ENCODE measurements at places on chromosomes 3 and 15.

GRCh38 chr3:9430733-9431132, 33.3 kb downstream of the SETD5 start:
- DNase-seq, result no peak

GRCh38 chr3:89306540-89306939, 199.1 kb downstream of the EPHA3 start:
- no peak for DNase-seq

GRCh38 chr3:39250116-39250747, 29.6 kb downstream of the CX3CR1 start:
- no peak for DNase-seq

DNA sequence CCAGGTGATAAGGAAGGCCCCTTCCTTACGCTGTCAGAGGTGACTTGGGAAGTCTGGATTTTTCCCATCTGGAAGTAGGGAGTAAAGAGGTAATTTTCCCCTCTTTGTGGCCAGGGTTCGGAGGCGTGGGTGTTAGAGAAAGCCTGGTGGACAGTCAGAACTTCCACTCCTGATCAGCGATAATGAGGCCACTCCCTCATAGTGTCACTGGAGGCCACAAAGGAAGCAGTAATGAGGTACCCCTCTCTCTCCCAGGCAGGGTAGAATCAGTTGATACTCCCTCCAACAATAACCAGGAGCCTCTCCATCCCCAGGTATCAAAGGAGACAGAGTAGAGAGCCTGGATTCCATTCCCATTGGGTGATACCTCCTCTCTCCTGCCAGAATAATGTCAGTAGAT, 30.0 kb downstream of the AP4E1 start:
- no peak for DNase-seq

DNA sequence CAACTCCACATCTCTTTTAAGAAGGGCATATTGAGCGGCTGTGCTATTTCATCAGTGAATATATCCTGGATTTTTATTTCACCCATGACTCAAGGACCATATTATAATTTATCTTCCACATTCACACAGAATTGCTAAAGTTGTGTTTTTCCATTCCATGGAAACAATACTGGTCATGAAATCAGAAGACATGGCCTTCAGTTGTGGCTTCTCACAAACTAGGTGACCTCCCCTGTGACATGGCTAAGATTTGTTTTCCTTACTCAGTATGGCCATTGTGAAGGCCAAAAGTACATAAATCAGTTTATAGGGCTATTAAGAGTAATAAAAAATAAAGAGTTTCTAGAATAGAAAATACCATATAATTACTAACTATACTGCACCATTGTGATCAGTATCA, 415.6 kb downstream of the OXSM start:
- DNase-seq, result no peak

DNA sequence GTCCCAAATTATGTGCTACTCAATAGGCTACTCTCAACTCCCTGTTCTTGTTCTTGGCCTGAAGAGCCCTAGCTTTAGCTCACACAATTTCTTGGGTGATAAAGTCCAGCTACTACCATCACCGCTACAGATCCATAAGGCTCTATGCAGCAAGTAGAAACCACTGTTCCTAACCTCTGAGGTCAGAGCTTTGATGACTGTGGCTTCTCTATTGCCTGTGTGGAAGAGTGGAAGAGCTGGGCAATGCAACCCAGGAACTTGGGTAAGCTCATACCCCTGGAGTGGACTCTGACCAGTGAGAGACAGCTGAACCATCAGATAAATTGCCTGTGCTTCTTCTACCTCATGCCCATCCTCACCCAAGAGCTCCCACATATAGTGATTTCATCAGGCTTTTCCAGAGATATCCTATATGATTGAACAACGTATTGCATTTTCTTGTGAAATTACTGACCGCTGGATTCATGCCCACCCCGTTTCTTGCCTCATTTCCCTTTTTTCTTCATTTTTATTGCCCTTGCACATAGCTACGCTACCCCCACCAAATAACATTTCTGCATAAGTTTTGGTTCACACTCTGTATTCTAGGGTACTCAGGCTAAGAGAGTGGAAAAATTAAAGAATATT, 172.3 kb upstream of the MBNL1 start:
- no peak for DNase-seq

DNA sequence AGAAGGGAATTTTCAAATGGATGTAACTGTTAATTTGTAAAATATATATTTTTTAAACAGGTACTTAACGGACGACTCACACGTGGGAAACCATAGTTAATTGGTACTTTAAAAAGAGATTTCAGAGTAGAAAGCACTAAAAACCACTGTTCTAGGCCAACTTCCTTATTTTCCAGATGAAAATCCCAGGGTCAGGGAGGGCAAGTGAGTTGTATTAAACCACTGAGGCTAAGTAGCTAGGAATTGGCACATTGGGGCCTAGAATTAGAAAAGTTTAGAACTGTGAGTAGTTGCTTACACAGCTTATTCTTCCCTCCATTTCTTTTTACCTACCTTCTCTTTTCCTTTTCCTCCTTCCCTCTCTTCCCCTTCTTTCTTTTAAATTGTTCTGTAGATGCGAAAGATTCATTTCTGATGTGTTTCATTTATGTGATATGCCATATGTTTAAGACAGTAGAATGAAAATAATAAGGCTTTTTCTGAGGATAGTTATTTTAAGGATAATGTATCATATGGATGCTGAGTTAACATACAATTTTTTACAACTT, 4.1 kb upstream of the UTS2B start:
- no peak for DNase-seq

DNA sequence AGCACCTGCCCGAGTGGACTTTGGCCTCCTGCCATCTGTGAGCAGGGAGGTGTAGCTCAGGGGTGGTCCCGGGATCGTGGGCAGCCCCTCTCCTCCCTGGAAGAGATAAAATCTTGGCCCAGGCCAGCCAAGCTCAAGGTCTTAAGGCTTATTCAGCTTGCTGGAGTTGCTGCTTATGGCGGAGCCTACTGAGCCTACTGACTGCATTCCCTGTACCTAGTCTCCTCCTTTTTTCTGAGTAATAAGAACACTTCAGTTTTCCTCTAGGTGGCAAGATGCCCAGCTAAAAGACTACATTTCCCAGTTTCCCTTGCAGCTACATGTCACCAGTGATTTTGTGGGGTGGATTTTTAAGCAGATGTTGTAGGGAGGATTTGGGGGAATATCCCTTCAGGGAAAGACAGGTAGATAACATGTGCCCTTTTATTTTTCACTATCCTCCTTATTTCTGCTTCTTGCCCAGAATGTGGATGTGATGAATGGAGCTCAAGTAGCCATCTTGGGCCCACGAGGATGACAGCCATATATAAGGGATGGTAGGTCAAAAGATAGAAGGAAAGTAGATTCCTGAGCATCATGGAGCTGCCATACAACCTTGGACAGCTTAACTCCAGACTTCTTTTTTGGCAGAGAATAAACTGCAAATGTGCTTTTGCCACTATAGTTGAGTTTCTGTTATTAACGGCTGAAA, 41.4 kb upstream of the INSYN1 start:
- DNase-seq, result no peak

- no peak for DNase-seq
These were observed 19.8 kb upstream of the GYG1 start for GRCh38 chr3:148971401-148972163.

DNA sequence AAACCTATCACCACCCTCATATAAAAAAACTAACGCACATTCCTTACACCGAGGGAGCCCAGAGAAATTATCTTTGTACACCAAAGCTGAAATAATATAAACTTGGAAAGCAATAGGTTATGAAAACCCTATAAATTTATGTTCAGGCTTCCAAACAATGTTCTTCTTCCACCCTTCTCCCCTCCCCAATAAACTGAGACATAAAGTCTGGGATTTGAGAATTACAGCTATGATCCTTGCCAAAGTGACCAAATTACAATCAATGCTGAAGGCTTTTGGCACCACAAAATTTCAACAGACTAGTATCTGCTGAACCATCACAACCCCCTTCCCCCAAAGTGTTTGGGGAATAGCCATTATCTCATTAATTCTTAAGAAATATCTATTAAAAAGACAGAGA, 237.8 kb downstream of the FMN1 start:
- DNase-seq, result no peak

DNA sequence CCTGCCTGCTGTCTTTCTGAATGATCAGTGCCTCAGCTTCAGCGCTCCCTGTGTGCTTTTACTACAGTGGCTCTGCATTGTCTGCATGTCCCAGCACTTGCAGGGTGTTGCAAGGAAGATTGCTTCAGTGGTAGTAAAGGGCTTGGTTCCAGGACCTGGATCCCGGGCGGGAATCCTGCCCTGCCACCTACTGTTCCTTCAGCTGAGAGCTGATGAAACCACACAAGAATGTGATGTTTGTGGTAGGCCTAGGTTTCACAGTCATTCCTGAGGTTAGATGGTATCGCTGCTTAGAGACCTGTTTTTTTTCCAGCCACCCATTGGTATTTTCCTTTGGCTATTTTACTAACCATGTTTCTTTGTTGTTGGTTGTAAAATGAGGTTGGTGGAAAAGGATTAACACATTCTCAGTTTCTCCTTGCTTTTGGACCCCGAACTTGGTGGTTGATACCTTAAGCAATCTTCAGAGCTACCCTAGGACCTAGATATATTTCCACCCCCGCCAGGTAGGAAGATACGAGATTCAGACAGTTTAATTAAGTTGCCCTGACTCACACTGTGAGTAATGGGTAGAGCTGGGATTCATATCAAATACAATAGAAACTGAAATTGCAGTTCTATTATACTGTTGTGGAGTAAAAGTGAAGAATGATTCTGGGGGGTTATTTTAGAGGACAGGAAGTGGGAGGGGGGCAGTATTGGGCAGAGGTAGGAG, 11.4 kb downstream of the GPR87 start:
- DNase-seq, result peak; percentile 36

DNA sequence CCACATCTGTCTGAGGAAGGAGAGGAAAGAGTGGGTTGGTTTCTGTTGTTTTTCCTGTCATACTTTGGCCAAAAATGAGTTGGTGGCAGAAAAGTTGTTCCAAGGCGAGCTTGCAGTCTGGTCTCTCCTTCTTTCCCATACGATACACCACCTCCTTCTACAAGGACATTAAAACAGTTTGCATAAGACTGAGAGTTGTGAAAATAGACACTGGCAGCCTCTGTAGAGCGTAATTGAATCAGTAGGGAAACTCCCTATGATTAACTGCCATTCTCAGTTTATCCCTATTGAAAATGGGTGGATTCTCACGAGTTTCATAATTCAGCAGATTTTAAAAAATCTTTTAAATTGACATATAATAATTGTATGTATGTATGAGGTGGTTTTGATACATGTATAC, 3.7 kb upstream of the LSG1 start:
- peak; percentile 28 for DNase-seq

GRCh38 chr3:67000009-67000408, 1.9 kb downstream of the KBTBD8 start:
- no peak for DNase-seq
